ENCODE measurements at places on chromosomes 12 and 14.

DNA sequence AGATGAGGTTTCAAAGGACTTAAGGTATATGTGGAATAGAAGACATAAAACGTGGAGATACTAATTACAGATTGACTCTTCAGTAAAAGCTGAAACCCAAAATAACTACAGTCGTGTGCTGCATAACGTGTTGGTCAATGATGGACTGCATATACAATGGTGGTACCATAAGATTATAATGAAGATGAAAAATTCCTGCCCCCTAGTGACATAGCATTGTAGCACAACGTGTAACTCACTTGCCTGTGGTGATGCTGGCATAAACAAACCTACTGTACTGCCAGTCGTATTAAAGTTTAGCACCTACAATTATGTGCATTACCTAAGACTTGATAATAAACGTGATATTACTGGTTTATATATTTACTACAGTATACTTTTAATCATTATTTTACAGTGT, 150.3 kb downstream of the LRRK2 start:
- peak; percentile 12 for DNase-seq

DNA sequence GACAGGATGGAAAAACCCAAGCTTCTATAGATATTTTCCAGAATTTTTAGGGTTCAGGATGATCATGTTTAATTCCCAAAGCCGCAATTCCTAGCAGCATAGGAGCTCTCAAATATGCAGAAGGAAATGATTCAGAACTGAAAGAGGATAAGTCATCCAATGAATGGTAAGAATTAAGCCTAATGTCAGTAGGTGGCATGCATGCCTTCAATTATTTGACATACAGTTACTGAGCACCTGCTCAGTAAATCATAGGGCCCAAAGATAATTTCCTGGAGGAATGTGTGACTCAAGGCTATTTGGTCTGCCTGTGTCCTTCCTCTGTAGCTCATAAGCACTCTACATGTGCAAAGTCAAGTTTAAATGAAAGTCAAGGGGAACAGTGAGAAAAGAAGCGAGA, 116.8 kb upstream of the SLC38A4 start:
- DNase-seq = no peak

DNA sequence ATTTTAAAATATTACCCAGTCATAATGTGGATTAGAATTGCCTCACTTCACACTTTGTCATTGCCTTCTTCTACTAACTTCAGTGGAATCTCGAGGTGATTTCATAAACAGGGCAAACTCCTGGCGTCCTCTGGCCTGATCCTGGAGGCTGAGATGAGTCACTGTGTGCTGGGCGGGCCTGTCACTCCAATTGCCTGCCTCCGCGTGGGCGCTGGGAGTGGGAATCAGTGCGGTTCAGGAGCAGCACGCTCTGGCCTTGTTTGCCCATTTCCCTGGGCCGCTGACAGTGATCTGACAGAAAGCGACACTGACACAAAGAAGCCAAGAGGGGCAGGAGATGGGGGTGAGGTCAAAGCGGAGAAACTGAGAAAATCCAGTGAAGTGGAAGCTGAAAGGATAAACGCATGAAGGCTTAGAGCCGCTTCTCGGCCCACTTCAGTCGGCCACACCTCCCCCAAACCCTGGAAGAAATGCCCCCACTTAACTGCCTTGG, 29.7 kb downstream of the LGR5 start:
- DNase-seq = peak; percentile 67

DNA sequence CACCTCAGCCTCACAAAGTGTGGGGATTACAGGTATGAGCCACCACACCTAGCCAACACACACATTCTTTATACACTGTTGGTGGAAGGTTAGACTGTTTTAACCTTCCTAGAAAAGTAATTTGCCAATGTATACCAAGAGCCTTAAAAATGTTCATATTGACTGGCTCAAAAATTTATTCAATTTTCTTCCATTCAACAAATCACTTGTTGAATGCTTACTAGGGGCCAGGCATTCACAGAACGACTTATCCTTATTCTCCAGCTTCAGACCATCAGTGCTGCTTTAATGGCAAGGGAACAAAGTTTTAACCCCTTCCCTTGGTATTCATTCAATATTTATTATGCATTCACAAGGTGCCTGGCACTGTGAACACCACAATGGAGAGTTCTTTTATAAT, 3.0 kb downstream of the NR2C1 start:
- DNase-seq = no peak

DNA sequence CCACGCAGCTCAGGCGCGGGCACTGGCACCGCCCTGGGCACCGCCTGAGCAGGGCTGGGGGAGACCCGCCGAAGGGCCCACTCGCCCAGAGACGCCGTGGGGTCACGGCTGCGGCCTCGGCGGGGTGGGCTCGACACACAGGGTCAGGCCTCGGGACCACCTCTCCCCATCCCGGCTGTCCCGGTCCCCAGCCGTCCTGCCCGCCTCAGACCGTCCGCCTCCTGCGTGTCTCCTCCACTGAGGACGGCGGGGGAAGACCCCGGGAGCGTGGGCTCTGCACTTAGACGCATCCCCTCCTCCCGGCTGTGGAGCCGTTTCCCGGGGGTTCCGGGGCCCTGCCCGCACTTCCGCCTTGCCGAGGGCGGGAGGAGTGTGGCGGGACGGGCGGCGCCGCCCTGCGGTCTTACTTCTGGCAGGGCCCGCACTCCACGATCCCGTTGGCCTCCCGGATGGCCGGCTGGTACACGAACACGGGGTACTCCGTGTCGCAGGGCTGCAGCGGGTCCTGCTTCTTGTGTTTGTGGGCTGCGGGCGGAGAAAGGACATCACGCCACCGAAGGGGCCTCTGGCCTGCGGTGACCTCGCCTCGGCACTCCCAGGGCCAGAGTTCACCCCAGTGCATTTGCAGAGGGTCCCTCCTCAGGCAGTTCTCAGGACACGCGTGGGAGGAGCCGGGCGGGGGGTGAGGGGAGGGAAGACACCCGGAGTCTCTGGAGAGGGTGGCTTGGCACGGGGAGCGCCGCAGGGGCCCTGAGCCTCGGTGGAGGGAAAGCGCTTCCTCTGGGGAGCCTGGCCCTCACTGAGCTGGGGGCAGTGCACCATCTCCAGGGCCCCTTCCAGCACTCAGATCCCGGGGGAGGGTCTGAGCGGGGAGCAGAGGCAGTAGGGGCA, 23.1 kb upstream of the LRTM2 start:
- DNase-seq = no peak

DNA sequence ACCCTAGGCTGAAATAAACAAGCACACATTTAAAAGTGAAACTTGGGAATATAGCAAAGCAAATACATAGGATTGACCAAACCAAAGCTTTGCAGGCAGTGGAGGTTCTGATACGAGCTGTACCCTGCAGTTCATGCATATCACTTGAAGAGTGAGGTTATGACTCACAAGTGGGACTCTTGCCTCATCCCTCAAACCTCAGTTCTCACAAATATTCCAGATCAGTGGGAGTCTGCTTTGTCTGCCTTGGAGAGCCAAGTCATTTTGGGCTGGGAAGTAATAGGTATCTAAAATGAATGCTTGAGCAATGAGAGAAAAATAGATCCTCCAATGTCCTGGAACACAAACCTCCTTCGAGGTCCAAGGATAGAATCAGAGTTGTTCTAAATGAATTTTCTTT, 116.4 kb downstream of the LRIG3 start:
- peak; percentile 83 for DNase-seq

- DNase-seq = no peak
Measured at GRCh38 chr12:39341179-39341578, 101.7 kb downstream of the KIF21A start.

- DNase-seq = peak; percentile 48
Measured at GRCh38 chr14:93006567-93007051, 83.7 kb downstream of the CHGA start.

GRCh38 chr12:126198516-126198915, 1133.3 kb downstream of the AACS start:
- DNase-seq = no peak

DNA sequence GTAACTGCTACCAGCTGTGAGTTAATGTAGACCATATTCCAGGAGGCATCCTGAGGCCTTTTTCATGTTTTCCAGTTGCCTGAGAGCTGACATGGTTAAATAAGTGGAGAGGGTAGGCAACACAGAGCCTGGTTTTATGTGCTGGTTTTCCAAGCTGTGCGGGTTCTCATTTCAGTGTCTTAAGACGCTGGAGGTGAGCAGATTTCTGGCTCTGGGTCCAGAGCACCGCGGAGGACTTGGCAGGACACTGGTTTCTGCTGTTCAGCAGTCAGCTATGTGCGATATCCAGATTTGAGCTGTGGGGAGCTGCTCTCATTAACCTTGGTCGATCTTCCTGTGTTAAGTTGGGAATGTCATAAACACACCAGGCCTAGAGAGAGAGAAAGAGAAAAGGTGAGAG, 680.8 kb downstream of the BCL11B start:
- no peak for DNase-seq

- no peak for DNase-seq
Measured at GRCh38 chr12:119661882-119662281, 6.1 kb upstream of the PRKAB1 start.

DNA sequence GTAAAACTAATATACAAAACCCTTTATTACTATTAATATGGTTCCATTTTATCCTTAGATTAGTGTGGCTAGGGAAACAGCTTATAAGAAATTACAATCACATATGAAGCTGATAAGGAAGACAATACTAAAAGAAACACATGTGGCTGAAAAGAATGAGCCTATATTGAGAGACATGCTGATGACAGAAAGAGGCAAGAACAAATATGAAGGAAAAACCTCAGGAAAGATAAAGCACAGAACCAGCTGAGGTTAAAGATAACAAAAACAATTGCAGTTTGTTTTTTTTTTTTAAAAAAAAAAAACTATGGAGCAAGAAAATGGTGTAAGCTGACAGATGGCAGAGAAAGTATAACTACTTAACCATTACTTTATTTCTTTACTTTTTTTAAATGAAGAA, 69.2 kb upstream of the OSBPL8 start:
- DNase-seq = peak; percentile 46

DNA sequence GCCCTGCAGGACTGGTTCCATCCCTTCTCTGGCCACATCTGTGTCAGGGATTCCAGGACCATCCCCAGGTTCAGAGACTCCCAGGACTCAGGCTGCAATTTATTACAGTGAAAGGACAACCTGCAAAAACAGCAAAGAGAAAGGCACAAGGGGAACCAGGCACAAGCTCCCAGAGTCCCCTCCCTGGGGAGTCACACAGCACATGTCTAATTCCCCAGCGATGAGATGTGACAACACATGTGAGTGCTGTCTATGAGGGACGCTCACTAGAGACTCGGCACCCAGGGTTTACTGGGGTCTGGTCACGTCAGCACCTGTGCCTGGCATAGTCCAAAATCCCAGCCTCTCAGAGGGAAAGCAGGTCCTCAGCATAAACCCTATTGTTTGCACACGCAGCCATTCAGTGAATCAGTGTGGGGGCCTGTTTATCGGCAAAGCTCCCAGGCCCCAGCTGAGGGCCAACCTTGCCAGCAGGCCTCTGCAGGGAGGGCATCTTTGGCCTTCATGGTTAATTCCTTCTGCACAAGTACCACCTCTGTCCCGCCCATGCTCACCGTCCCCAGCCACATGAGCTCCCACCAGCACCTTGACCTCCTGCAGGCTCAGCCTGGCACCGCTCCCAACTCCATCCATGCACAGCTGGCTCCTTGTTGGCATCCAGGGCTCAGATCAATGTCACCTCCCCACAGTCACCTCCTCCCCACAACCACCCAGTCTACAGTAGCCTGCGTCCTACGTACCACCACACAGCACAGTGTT, 198.9 kb upstream of the SFSWAP start:
- no peak for DNase-seq

- no peak for DNase-seq
Measured at GRCh38 chr14:67385120-67385519, 25.0 kb downstream of the EIF2S1 start.

GRCh38 chr14:94805680-94806288, 35.9 kb upstream of the GSC start:
- DNase-seq = peak; percentile 3

- DNase-seq = no peak
Measured at GRCh38 chr14:105525861-105526775, at the start of gene TMEM121. Gene TMEM121 (plus strand): TSS chr14:105526583. CDS start chr14:105528835, 2,252 bp downstream.

- DNase-seq = peak; percentile 88
Measured at GRCh38 chr12:56078931-56079722, 838 bp upstream of the ERBB3 start.

DNA sequence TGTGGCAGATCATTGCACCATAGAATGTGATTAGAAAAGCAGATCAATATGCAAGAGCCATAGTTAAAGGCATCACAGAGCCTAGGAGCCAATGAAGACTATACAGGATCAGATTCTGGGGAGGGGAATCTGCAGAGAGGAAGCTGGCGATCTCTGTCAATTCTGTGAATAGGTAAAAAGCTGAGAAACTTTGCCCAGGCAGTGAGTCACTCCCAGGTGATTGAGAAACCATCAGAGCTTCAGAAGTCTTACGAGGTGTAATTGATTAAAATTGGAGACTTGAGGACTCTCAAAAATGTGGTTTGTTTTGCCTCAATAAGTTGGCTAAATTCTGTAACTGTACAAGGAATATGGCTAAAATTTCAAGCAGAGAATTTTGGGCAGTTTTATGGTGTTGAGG, 41.7 kb upstream of the TSPAN11 start:
- no peak for DNase-seq

- DNase-seq = no peak
Measured at GRCh38 chr14:94361682-94362081, 26.7 kb downstream of the SERPINA1 start.

DNA sequence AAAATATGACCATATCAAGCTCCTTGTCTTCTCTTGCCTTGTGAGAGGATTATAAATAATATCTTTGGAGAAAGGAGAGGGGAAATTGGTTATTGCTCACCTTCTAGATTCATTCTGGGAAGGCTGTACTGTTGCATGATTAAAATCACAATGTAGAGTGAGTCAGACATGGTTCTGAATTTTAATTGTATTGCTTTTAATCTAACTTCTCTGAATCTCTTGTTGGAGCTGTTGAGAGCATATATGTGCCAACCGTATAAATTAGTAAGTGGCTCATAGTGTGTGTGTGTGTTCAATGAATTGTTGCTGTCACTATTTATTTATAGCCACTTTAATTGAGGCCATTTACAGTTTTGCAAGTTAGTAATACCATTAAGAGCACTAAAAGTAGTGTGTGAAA, 56.1 kb downstream of the KCNJ8 start:
- no peak for DNase-seq

DNA sequence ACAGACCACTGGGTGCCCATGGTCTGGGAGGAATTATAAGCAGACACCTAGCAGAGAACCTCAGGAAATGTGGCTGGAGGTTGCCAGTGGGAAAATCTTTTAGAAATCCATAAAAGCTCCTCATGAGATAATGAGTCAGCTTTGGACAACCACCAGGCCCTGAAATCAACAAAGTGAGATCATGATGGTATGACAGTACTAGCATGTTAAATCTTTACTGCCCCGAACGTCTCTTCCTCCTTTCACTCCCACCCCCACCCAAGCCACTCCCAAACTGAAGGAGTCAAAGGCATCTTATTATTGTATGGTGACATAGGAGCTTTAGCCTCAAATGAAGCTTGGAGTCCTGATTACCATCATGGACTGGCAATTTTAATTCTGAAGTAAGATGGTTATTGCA, 240.0 kb downstream of the DIO2 start:
- no peak for DNase-seq

DNA sequence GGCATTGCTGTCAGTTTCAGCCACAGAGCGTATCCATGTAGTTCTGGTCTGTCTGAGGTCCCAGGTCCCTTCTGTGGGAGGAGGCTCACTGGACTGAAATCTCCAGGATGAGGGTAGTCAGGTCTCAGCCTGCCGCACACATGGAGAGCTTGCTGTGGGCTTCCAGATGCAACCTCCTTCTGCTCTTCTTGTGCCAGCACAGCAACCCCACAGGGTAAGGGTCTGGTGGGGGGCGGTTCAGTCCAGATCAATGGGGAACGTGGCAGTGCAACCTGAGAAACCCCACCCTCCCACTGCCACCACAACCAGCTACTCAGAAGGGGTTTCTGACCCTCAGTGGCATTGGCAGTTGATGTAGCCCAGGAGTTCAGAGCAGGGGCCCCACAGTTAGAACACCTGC, 61.2 kb downstream of the BEGAIN start:
- DNase-seq = no peak

All from cardiac fibroblast (primary cell).